Cardiac septum (tissue), 1 donor: ENCODE measurements at places on chromosomes 4 and X. TPM values are rescaled to one million over a fixed set of nuclear protein-coding genes. Genes with fewer than 3 reads are reported as not detected.

The TGIF2LX gene
- not detected for total RNA-seq

GRCh38 chr4:74181219-74181618 lies 23.3 kb downstream of the MTHFD2L start:
- DNase-seq: no peak

DNA sequence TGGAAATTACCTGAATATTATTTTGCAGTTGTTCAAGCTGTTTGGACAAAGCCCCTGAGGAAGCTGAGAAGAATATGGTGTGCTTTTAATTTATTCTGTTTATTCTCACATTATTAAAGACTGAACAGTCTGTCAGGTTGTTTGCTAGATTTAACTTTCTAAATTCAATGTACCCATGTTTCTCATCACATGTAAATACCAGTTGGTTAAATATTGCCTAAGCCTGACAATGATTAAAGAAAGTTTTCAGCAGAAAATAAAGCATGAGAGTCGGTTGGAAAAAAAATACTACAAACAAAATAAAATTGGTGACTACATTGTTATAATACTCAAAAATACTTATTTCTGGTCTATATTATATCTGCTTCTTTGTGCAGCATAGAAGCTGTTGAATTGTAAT lies 1974.7 kb downstream of the ARAP2 start:
- no peak for DNase-seq

The ATP1B4 gene
- 16.9 TPM for total RNA-seq

The TLR2 gene
- total RNA-seq: 5.1 TPM

- DNase-seq: no peak
Measured at GRCh38 chr4:85147481-85148076, 181.1 kb upstream of the WDFY3 start.

DNA sequence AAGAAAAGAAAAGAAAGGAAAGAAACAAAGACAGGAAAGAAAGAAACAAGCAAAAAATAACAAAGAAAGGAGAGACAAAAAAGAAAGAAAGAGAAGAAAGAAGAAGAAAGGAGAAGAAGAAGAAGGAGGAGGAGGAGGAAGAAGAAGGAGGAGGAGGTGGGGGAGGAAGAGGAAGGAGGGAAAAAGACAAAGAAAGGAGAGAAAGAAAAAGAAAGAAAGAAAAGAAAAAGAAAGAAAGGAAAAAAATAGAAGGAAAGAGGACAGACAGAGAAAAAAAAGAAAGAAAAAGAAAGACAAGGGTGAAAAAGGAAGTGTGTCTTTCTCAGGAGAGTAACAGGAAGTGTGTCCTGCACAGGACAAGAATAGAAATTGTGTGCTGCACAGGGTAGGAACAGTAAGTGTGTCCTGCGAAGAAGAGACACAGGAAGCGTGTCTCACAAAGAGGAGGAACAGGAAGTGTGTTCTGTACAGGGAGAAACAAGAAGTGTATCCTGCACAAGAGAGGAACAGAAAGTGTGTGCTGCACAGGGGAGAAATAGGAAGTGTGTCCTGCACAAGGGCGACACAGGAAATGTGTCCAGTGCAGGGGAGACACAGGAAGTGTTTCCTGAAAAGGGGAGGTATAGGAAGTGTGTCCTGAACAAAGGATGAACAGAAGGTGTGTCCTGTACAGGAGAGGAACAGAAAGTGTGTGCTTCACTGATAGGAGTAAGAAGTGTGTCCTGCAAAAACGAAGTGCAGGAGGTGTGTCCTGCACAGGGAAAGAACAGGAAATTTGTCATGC lies 101.2 kb downstream of the ARSF start:
- no peak for DNase-seq

DNA sequence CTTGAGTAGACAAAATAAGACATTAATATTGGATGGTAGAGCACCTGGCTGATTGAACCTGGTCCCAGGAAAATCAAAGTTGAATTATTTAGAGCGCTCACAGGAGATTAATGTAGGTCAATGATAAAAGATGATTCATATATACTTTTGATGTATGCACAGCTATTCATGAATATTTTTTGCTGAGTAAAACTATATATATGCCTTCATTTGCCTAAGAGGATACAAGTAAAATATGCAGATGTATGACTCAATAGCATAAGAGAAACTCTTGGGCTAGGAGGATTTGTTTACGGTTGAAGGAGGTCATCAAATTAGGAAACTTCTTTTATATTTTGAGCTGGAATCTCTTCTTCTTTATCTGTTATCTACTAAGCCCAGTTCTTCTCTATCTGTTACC lies 202.7 kb upstream of the HS3ST1 start:
- no peak for DNase-seq
